ENCODE measurements at places on chromosomes 11 and 22. TPM values are rescaled to one million over a fixed set of nuclear protein-coding genes. Genes with fewer than 3 reads are reported as not detected.

OR51I1 gene
- polyA plus RNA-seq: not detected

CARD10 gene
- 11.0 TPM for polyA plus RNA-seq

DUSP8 gene
- 1.2 TPM for polyA plus RNA-seq

TTC36 gene
- 0.55 TPM for polyA plus RNA-seq

TMEM258 gene
- 171 TPM for polyA plus RNA-seq

ROM1 gene
- 7.5 TPM for polyA plus RNA-seq

SCGB2A2 gene
- polyA plus RNA-seq: not detected

LARGE1 gene
- polyA plus RNA-seq: 39.4 TPM

GLB1L3 gene
- 0.06 TPM for polyA plus RNA-seq

RIMBP3C gene
- polyA plus RNA-seq: 0.26 TPM

ROBO4 gene
- polyA plus RNA-seq: 26.0 TPM

CSRP3 gene
- 29.2 TPM for polyA plus RNA-seq

INCENP gene
- polyA plus RNA-seq: 31.3 TPM

OR52N4 gene
- polyA plus RNA-seq: not detected

TMEM191C gene
- polyA plus RNA-seq: 1.2 TPM

OR8G5 gene
- not detected for polyA plus RNA-seq

C11orf91 gene
- polyA plus RNA-seq: not detected

OR5B21 gene
- not detected for polyA plus RNA-seq

ST14 gene
- 22.3 TPM for polyA plus RNA-seq

SERHL2 gene
- polyA plus RNA-seq: 11.8 TPM

PGA5 gene
- not detected for polyA plus RNA-seq

KDM2A gene
- 70.7 TPM for polyA plus RNA-seq

OR8B8 gene
- not detected for polyA plus RNA-seq

ESAM gene
- polyA plus RNA-seq: 98.1 TPM

OR5A1 gene
- polyA plus RNA-seq: 0.03 TPM

FGF19 gene
- 0.08 TPM for polyA plus RNA-seq

ARHGEF17 gene
- 91.6 TPM for polyA plus RNA-seq

TRAF6 gene
- 10.3 TPM for polyA plus RNA-seq

DYNC2H1 gene
- 26.2 TPM for polyA plus RNA-seq

MS4A6E gene
- not detected for polyA plus RNA-seq

HEPN1 gene
- polyA plus RNA-seq: not detected

CCT8L2 gene
- polyA plus RNA-seq: not detected

BBOX1 gene
- polyA plus RNA-seq: 0.11 TPM

CD3E gene
- 2.6 TPM for polyA plus RNA-seq

GPHA2 gene
- 0.27 TPM for polyA plus RNA-seq

C11orf21 gene
- polyA plus RNA-seq: 1.9 TPM

CPT1B gene
- polyA plus RNA-seq: 12.1 TPM

UBQLNL gene
- polyA plus RNA-seq: 1.5 TPM

CASP12 gene
- polyA plus RNA-seq: 0.92 TPM

CDCA5 gene
- polyA plus RNA-seq: 17.9 TPM

OR8D1 gene
- polyA plus RNA-seq: not detected

HBE1 gene
- 50.3 TPM for polyA plus RNA-seq

PICALM gene
- polyA plus RNA-seq: 217 TPM

MMP8 gene
- polyA plus RNA-seq: 0.26 TPM

RAB36 gene
- polyA plus RNA-seq: 10.3 TPM

CNGA4 gene
- 1.5 TPM for polyA plus RNA-seq

PATE4 gene
- polyA plus RNA-seq: 0.16 TPM

GAL gene
- polyA plus RNA-seq: not detected

LARGE2 gene
- polyA plus RNA-seq: 18.1 TPM

MYBPC3 gene
- polyA plus RNA-seq: not detected

IFITM10 gene
- 0.24 TPM for polyA plus RNA-seq

VSIG10L2 gene
- not detected for polyA plus RNA-seq

SLC25A45 gene
- polyA plus RNA-seq: 14.1 TPM

RBM4 gene
- 222 TPM for polyA plus RNA-seq

PVALB gene
- polyA plus RNA-seq: 1.0 TPM

RBX1 gene
- polyA plus RNA-seq: 72.6 TPM

All from right lung (tissue), 10 donors.